ENCODE measurements at places on chromosomes 11 and 22.

DNA sequence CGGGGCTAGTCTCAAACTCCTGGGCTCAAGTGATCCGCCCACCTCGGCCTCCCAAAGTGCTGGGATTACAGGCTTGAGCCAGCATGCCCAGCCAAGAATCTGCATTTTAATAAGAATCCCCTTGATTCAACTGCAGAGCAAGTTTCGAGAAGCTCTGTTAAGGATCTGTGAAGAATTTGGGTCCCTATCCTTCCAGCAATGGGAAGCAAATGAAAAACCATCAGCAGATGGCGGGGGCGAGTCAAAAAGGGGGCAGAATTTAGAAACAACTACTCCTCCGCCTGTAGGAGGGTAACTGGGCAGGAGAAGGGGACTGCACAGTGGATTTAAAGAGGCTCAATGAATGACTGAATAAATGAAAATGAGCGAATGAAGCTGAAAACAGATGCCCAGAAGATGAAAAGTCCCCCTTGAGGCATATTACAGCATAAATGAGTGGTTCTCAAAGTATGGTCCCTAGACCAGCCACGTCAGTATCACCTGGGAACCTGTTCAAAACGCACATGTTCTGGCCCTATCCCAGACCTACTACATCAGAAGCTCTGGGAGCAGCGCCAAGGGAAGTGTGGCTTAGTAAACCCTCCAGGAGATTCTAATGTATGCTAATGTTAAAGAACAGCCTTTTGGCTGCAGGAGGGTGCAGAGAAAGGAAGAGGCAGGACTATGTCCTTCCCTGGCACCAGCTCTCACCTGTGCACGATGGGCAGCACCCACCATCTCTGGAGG is 15.0 kb downstream of the VWCE start:
- no peak for DNase-seq

DNA sequence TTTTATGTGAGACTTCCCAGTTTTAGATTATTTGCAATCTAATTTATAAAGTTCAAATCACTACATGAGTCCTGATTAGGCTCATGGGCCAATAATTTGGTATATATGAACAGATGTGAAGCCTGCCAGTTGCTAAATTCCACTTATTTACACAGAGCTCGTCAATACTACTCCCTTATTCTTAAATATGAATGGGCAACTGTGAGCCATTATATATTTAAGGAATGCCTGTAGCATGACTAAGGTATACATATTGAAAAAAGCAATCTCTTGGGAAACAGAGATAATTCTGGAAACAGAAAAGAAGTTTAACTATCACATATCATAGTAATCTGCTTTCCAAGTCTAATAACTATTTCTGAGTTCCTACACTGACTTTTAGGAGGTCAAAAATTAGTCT is 27.0 kb downstream of the RBMXL2 start:
- no peak for DNase-seq

DNA sequence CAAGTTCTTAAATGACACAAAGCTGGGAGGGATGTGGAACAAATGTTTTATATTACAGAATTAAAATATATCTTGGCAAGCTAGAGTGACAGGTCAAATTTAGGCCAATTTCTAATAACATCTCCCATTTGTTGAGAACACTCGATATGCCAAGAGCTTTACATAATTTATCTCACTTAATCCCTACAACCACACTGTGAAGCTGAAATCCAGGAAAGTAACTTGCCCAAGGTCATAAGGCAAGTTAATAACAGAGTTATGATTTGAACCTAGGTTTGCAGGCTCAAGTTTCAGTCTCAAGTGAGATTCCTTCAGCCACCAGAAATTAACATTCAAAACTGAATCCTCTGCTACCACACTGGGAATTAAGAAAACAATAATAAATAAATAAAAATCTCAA is 38.3 kb downstream of the RAB30 start:
- DNase-seq, result no peak

GRCh38 chr22:24901448-24901847 is 45.0 kb downstream of the LHFPL7 start:
- DNase-seq, result no peak

DNA sequence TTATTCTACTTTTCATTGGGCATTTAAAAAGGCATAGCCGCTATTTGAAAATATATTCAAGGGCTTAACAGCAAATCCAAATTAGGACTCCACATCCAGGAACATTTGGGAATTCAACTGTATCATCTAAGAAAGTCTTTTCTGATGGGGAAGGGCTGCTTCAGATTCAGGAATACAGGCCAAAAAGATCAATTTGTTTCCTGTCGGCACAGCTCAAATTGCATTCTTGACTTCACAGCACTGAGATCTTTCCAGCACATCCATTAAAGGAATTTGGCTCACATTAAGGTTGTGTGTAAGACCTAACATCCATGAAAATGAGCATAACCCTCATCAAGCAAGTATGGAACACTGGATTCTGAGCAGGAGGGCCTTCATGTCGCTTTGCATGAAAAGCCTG is 1169.5 kb upstream of the CCDC90B start:
- DNase-seq, result no peak

GRCh38 chr11:18623707-18624106 is 10.4 kb downstream of the SPTY2D1 start:
- no peak for DNase-seq

DNA sequence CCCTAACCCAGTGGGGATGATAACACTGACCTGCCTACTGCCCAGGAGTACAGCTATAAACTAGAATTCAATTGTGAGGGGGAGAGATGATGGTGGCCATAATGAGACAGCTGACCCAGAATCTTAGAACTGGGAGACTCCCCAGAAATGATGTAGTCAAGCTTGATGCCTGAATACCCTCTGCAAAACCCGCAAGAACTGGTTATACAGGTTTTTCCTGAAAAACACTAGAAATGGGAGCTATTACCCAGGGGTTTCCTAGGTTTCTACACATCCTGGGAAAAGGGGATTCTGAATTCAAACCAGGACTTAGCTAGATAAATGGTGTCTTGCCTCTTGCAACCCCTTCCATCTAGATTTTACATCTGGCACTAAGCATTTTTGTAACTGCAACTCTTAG is 113.8 kb upstream of the NARS2 start:
- DNase-seq, result no peak

GRCh38 chr11:71340086-71340606 is 87.8 kb upstream of the SHANK2 start:
- no peak for DNase-seq

DNA sequence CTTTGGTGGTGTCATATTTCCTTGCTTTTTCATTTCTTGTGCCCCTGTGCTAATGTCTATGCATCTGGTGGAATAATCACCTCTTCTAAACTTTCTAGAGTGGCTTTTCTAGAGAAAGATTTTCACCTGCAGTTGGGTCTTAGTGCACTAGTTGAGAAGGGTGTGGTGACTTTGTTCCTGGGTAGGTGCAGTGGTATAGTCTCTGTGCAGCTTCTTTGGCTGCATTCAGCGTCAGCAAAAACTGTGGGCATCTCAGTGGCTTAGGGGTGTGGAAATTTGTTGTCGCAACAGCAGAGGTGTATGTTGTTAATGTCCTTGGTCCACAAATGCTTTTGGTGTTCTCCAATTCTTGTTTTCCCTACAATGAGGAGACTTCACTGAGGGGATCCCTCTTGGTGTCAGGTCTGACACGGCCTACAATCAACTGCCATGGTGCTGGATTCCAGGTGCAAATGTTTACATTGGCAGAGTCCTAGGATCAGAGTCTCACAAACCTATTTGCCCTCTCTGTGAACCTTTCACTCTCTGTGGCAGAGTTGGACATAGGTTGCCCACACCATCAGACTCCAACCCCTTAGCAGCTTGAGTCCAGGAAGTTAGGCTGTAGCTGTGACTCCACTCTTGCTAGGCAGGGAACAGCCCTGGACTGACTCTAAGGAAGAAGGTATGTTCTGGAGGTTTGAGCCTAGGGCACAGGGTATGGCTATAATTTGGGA is 48.8 kb downstream of the GDPD4 start:
- DNase-seq, result no peak

DNA sequence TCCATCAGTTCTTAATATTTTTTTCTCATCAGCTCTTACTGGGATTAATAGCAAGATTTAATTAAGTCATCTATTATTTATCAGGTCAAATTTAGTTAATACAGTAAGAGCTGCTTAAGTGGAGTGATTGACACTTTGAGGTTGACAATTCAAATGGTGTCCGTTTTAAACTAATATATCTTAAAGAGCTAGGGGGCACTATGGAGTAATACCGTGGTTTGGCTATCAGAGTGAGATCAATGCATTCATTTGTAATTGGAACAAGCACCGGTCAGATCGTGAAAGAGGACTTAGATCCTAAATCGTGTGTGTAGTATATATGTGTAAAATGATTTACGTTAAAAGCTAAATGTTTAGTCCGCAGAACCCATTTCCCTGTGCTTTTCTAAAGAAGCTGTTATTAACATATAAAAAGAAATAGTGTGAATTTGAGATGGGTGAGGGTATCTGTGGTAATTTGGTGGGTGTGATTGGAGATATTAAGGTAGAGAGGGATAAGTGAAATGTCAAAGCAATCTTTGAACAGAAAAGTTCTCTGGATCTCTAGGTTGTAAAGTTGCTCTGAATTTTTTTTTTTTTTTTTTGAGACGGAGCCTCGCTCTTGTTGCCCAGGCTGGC is 2.3 kb downstream of the SIK2 start:
- DNase-seq, result no peak
